Stimulated activated CD4-positive, alpha-beta T cell treated with anti-CD3 and anti-CD28 coated beads, Interleukin-12 subunit alpha, Interleukin-12 subunit beta, amount 100 ng/mL, for 4 hours (primary cell): ENCODE measurements at places on chromosomes 2 and 18.

GRCh38 chr2:34261701-34262100, 662.6 kb upstream of the FAM98A start:
- no peak for DNase-seq

GRCh38 chr2:102030855-102031527, 39.2 kb downstream of the IL1R2 start:
- no peak for DNase-seq

GRCh38 chr2:196925051-196925767, 1.3 kb downstream of the PGAP1 start:
- no peak for DNase-seq

DNA sequence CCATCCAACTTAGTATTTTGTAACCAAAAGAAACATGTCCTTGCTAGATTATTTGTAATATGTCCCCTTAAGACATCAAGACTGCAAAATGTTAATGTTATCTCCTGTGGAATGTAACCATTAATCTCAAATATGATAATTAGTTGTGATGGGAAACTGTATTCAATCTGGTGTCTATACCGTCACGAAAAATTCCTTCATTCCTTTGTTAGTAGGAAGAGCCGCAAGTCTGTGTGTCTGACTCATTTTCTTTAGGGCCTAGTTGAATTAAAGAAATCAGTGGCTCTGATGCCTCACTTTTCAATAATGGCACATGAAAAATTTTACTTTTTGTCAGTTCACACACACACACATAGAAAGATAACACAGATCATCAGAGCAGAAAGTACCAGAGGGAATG, 127.1 kb upstream of the CHAC2 start:
- DNase-seq, result no peak

- DNase-seq, result no peak
These were observed 241.8 kb downstream of the AFF3 start for GRCh38 chr2:99900556-99900955.

DNA sequence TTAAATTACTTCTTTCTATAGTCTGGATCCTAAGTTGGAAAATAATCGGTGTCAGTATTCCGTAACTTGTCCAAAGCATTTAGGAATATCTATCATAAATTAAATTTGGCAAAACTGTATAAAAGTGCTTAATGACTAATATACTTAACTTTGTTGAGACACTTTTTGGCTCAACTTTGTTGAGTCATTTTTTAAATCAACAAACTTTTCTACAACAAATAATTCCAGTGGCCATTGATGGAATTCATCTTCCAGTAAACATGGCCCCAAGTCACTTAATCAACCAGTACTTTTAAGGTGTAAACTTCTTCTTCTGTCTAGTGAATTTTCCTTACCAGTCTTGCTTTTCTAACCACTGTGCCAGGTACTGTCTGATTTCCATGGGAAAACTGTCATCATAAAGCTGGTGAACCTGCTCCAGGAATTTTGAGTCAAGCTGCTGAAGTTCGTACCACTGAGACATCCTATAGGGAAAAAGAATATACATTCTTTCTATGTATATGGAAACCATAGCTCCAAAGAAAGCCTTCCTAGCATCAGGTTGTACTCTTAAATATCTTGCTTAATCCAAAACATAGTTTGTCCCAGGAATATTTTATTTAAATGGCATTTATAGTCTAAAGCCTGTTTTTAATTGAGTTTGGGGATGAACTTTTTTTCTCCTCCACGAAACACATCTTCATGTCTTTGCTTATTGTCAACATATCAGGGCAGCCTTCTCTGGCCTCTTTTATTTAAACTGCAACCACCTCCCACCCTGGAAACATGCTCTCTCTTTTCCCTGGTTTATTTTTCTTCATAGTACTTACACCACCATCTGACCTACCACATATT, 4.2 kb downstream of the STAT1 start:
- DNase-seq, result no peak

- DNase-seq, result no peak
These were observed 107.9 kb downstream of the PRKCE start for GRCh38 chr2:45759310-45759851.

DNA sequence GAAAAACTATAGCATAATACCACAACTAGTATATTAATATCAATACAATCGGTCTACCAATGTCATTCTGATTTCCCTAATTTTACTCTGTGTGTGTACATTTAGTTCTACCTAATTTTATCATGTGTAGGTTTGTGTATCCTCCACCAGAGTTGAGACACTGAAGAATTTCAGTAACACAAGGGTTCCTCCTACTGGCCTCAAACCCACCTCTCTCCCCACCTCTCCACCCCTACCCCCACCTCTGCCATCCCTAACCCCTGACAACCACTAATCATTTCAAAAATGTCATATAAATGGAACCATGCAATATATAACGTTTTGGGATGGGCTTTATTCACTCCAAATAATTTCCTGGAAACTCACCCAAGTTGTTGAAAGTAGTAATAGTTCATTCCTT, 117.9 kb downstream of the LYPD6 start:
- no peak for DNase-seq

GRCh38 chr18:79420033-79420745, 24.5 kb downstream of the NFATC1 start:
- no peak for DNase-seq

DNA sequence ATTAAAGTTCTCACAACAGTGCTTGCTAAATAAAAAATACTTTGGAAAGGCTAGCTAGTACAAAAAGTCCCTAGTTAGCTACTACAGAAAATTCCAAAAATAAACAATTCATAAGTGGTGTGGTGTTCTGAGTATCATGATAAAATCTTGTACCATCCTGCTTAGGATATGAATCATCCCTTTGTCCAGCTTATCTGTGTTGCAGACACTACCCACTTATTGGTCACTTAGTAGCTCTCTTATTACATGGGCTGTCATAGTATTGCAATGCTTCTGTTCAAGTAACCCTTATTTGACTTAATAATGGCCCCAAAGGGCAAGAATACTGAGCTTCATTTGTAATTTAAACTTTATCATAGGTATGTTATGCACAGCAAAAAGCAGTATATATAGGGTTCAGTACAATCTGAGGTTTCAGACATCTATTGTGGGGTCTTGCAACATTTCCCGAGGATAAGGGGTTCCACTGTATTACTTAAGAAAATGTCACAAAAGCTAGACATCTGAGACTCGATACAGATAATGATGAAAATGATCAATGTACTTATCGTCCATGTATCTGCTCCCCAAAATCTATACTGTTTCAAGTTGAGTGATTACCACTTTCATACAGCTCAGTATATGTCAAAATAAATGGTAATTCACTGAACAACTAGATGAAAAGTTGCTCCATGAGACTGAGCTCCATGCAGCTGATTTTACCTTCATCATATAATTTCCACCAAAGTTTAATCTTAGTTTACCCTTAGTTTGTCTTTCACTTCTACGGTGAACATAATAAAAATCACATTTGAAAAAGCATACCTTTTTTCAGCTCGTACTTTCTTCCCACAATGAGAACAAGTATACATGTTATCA, 93.8 kb downstream of the C2orf74 start:
- no peak for DNase-seq

DNA sequence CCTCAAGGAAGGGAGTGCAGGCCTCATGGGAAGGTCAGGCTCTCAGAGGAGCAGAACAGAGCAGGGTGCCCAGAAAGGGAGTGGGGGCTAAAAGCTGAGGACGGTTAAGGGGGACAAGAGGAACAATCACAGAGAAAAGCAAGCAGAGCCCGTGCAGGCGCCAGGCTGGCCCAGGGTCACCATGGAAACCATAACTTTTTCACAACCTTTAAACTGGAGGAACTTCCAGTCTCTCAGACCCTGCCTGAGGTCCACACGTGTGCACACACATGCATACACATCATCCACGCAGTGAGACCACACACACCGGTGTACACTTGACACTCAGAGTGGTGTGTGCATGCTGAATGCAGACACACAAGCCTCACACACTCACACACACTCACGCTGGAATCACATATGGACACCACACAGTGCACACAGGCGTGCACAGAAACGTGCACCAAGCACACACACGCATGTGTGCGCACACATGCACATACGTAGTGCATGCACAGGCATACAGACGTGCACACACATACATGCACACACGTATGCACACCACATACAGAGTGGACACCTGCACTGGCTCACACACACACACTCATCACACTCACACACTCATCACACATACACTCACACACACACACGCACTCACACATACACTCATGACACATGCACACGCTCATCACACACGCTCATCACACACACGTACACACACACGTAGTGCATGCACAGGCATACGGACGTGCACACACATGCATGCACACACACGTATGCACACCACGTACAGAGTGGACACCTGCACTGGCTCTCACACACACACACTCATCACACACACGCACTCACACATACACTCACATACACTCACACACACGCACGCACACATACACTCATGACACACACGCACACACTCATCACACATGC, 37.2 kb upstream of the SNED1 start:
- no peak for DNase-seq

DNA sequence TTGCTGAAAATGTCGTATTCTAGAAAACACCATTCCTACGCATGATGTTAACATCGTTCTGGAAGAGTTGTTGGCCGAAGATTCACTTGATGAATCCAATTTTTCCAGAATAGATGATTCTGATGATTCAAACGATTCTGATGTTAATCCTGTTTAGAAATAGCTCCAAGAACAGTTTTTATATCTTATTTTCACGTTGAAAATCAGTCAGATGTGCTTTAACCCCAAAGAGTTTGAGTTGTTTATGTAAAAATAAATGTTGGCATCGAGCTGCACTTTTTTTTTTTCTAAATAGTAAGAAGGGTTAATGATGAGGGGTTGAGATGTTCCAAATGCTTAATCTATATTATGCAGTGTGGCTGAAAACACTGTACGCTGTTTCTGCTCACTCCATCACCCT, 99.9 kb upstream of the LINC00305 start:
- no peak for DNase-seq

- DNase-seq, result no peak
These were observed 21.6 kb upstream of the LMAN1 start for GRCh38 chr18:59380706-59381105.
